GM12892 (cell line): ENCODE measurements at places on chromosomes 3 and 15.

GRCh38 chr3:69768438-69768837 lies 29.2 kb downstream of the MITF start:
- DNase-seq = no peak

GRCh38 chr3:37502621-37503020 lies 328.2 kb upstream of the LRRFIP2 start:
- DNase-seq = no peak

- no peak for DNase-seq
Measured at GRCh38 chr15:38474155-38474757, 20.3 kb downstream of the FAM98B start.

GRCh38 chr15:63887630-63888029 lies 53.9 kb upstream of the HERC1 start:
- DNase-seq = no peak

GRCh38 chr3:59150039-59150438 lies 100.2 kb upstream of the CFAP20DC start:
- no peak for DNase-seq

GRCh38 chr3:60514866-60515265 lies 736.4 kb downstream of the FHIT start:
- DNase-seq = no peak

- DNase-seq = no peak
Measured at GRCh38 chr3:89405593-89405992, 298.2 kb downstream of the EPHA3 start.

DNA sequence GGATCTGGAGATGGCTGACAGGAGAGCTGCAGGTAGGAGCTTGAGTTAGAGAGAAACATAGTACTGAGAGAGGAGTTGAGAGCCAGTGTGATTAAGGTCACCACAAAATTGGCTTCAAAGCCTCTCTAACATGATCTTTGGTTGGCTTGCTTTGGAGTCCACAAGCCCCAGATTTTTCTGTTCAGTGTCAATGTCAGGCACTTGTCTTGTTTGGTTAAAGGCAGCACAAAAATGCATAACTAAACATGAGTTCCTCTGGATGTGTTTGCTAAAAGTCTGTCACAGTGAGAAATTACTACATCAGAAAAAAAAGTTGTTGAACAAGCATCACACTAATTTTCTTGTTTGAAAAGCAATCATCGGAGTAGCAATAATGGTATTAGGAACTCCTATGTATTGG lies 440.5 kb downstream of the NTRK3 start:
- DNase-seq = no peak

GRCh38 chr15:84684092-84684491 lies 26.1 kb upstream of the NMB start:
- DNase-seq = no peak

- DNase-seq = no peak
Measured at GRCh38 chr15:78083186-78083585, 5.7 kb upstream of the TBC1D2B start.

- no peak for DNase-seq
Measured at GRCh38 chr15:48283396-48284145, 47.7 kb upstream of the DUT start.

DNA sequence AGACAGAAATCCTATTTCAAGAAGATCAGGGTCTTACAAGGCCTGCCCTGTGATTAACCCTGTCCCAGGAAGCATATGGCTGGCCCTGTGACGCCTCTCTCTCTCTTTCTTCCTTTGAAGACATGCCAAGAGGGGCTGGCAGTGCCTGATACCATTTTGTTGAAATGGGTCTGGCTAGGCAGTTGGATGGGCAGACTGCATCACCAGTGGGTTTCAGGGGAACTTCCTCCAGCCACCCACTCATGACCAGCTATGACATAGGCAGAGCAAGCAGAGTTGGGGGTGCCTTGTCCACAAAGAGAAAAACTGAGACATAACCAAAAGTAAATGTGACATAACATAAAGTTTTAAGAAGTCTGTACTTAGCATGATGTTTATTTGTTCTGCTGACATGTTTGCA lies 31.4 kb upstream of the MANF start:
- DNase-seq = no peak

- DNase-seq = no peak
Measured at GRCh38 chr3:46209746-46210470, 1.8 kb upstream of the CCR1 start.

- DNase-seq = no peak
Measured at GRCh38 chr3:56133423-56133822, 334.8 kb downstream of the ERC2 start.

DNA sequence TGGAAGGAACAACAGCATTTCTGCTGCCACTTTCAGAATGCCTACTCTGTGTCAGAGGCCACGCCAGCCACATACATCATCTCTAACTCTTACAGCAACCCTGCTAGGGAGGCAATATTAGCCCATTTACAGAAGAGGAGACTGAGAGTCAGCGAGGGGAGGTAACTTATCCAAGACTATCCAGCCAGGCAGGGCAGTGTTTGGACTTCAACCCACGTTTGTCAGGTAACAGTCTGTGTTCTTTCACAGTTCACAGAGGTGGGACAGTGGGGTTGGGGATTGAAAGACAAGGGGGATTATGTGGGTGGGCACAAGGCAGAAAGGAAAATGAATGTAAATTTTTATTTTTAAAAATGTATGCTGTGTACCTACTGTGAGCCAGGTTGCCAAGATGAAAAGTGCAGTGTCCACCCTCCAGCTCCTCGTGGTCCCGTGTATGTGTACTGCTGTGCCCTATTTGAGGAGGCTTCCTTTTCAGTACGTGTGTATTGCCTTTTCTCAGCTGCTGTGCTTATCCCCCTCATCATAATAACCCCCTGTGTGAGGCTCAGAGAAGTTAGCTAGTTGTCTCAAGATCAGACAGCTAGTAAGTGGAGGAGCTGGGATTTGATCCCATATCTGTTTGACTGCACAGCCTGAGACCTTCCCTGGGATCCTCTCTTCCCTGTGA lies 16.5 kb upstream of the ATP2B2 start:
- no peak for DNase-seq

DNA sequence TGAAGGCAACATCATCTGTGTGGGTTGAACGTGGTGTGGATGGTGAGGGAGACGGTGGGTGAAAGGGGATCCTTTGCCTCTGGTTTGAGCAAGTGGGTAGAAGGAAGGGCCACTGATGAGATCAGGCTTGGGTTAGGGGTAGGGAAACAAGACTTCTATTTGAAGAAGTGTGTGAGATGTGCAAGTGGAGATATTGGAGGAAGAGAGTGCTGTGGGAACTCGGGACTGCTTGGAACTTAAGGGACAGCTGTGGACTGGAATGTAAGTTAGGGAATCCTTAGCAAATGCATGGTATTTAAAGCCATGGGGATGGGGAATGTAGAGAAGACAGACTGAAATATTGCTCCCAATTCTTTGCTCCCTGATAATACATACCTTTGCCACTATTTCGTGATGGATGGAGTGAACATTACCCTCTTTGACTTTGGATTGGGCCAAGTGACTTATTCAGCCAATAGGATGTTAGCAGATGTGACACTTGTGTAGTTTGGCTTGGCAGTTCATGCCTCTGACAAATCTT lies 30.2 kb upstream of the AMOTL2 start:
- no peak for DNase-seq

DNA sequence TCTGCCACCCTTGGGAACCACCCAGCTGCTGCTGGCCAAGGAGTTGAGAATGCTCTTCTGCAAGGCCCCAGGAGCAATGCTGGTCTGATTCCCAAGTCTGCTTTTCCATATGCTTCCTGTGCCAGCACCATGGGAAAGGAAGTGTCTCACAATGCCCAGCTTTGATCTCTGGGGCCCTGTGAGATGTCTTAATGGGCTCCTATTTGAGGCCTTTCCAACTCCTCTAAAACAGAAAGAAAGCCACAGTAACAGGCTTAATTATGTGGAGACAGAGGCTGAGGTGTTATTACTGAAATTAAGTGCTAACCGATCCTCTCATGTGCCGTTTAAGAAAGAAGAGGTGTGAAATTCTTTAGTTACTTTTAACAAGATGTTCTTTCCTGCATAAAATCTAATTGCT lies 4.5 kb downstream of the EOGT start:
- DNase-seq = no peak

GRCh38 chr15:78931439-78932257 lies 13.2 kb downstream of the CTSH start:
- no peak for DNase-seq

GRCh38 chr3:142318331-142318730 lies 92.9 kb upstream of the GK5 start:
- DNase-seq = no peak

- no peak for DNase-seq
Measured at GRCh38 chr15:49439678-49440395, 16.8 kb downstream of the FGF7 start.

- DNase-seq = no peak
Measured at GRCh38 chr3:169564883-169565282, 98.6 kb downstream of the MECOM start.

DNA sequence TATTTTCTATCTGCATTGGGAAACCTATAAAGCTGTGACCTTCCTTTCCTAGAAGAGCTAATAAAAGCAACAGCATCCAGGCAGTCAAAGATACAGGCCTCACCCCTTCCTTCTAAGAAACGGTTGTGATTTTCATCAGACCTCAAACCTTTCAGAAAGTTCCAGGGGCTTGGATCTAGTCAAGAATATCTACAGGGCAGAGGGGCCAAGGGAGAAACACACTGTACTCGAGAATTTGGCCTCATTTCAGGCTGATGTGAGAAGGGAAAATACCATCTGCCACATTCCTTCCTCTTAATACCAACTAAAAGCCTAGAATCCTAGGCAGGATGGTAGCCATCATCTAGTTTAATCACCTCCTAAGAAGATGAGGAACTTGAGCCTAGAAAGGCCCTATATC lies 24.5 kb upstream of the BCL6 start:
- DNase-seq = no peak

DNA sequence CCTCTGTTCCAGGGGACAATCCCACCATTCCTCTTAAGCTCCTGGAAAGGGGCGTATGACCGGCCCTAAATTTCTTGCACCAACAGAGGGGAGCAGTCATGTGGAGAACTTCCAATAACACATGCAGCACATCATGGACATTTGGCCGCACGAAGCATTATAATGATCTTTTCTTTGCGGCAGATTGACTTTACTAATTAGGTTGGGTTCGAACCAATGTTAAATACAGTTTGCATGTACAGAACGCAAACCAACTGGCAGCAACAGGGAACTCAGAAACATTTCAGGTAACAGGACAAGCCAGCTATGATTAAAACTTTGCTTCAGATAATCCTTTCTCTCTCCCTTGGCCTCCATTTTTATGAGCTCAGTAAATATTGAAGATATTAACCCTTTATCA lies 100.8 kb upstream of the ADPGK start:
- DNase-seq = no peak

GRCh38 chr3:172312001-172312400 lies 136.3 kb downstream of the GHSR start:
- DNase-seq = no peak

- DNase-seq = no peak
Measured at GRCh38 chr3:4310971-4311370, 7.8 kb downstream of the SETMAR start.

DNA sequence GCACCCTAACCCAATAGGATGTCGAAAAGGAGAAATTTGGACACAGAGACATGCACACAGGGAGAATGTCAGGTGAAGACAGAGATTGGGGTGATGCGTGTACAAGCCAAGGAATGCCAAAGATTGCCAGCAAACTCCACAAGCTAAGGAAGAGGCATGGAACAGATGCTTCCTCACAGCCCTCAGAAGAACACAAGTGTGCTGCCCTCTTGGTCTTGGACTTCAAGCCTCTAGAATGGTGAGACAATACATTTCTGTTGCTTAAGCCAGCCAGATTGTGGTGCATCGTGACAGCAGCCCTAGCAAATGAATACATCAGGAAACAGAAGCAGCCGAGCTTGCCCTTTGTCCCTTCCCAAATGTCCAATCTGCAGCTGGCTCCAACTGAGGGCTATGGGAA lies 23.7 kb upstream of the ARL8B start:
- DNase-seq = no peak

GRCh38 chr3:142056656-142057330 lies 92.6 kb downstream of the TFDP2 start:
- no peak for DNase-seq

GRCh38 chr3:121718205-121718846 lies 31.2 kb downstream of the GOLGB1 start:
- no peak for DNase-seq

- DNase-seq = no peak
Measured at GRCh38 chr15:78054966-78055365, 22.5 kb downstream of the TBC1D2B start.

- DNase-seq = no peak
Measured at GRCh38 chr3:24522146-24522579, 27.5 kb upstream of the THRB start.

DNA sequence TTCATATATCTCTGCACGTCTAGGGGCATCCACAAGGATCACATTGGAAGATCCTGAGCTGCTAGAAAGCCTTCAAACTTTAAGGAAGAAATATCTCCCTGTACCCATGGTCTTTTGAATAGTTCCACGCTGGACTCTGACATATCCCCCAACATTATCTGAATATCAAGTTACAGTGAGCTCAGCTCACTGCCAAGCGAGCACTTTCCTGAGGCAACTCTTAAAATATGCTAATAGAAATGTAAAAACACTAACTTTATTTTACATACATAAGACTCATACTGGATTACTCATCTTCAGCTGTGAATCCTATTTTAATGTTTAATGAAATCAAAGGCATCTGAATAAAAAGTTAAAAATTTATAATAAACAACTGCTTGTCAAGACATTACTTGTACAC lies 420.2 kb upstream of the CCDC54 start:
- DNase-seq = no peak

- no peak for DNase-seq
Measured at GRCh38 chr3:172627057-172627809, 83.6 kb downstream of the NCEH1 start.

- peak; percentile 38 for DNase-seq
Measured at GRCh38 chr3:16337856-16338540, 73.0 kb downstream of the OXNAD1 start.

DNA sequence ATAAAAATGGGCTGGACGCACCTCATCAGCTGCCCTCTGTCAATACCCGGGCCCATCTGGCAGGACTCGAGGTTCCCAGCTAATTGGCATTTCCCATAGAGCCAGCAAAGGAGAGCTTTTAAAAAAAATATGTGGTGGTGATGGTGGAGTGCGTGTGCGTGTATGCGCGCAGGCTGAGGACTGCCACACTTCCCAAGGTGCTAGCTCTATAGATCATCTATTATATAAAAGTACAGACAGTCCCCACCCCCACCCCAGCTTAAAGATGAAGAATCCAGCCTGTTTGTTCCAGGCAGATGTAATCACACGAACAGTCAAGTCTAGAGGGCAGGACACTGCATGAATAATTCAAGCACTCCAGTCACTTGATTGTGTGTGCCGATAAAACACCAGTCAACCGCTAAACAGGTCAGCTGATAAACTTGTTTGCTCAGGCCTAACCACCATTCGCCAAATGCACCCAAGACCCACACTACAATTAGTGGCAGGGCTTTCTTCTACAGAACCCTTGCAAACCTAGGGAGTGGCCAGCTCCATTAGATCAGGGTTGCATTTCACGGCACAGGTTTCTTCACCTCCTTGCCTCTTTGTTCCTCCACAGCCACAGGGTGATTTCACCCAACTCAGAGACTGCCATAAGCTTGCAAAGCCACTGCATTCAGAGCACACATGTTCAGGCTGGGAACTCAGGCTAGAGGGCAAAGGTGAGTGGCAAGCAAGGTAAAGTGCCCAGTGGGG lies 5.8 kb downstream of the TLE3 start:
- no peak for DNase-seq
